ENCODE measurements at places on chromosomes 16 and 17.

DNA sequence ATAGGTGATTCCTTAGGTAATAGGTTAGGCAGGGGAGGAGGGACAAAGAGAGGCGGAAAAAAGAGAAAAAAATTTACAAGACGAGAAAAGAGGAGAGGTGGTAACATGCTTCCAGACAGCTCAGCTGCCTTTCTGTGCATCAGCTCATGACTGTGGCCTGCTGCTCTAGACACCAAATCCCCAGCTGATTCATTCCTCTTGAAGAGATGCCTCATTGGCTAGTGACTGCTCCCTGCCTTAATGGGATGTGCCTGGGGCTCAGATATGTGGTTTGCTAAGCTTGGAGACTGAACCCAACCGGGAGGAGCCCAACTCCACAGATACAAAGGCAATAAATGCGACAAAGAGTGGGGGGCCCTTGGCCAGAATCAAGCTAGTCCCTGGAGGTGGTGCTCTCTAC lies 105.9 kb upstream of the FAM20A start:
- no peak for DNase-seq

- DNase-seq: no peak
Measured at GRCh38 chr17:7887038-7887481, 1.5 kb upstream of the CHD3 start.

- DNase-seq: no peak
Measured at GRCh38 chr16:13571036-13571435, 348.9 kb upstream of the ERCC4 start.

DNA sequence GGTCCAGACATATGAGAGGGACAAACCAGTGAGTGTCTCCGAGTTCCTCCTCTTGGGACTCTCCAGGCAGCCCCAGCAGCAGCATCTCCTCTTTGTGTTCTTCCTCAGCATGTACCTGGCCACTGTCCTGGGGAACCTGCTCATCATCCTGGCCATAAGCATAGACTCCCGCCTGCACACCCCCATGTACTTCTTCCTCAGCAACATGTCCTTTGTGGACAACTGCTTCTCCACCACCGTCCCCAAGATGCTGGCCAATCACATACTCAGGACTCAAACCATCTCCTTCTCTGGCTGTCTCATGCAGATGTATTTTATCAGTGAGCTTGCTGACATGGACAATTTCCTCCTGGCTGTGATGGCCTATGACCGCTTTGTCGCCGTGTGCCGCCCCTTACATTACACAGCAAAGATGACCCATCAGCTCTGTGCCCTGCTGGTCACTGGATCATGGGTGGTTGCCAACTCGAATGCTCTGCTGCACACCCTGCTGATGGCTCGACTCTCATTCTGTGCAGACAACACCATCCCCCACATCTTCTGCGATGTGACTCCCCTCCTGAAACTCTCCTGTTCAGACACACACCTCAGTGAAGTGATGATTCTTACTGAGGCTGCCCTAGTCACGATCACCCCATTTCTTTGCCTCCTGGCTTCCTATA lies 19.2 kb downstream of the ZNF200 start:
- DNase-seq: no peak

DNA sequence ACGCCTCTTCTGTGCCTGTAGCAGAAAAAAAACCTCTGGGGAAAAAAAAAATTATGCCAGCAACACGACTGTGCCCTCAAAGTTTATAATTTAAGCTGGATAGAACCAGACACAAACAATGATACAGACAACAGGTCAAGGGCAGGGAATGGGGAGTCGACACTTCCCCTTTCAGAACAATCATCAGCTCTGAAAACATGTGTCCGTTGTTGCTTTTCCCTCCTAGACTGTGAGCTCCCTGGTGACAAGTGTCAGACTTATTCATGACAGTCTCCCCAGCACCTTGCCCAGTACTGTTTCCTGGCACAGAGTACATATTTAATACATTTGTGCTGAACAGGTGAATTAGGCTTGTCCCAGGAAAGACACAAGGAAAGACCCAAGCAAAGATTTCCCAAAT lies 178.3 kb downstream of the SOX9 start:
- no peak for DNase-seq

DNA sequence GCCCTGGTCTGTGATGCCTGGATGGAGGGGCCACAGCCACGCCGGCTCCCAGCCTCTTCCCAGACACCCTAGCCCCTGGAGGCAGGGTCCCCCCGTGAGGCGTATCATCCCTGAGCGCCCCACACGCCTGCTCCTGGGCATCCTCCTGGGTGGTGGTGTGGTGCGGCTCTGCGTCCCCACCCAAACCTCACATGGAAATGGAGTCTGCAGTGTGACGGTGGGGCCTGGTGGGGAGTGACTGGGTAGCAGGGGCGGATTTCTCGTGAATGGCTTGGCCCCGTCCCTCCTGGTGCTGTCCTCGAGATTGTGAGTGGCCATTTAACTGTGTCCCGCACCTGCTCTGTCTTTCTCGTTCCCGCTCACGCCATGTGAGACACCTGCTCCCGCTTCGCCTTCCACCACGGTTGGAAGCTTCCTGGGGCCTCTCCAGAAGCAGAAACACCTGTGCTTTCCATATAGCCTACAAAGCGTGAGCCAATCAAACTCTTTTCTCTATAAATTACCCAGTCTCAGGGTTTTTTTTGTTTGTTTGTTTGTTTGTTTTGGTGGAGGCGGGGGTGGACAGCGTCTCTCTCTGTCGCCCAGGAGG lies 5.9 kb upstream of the SSTR5 start:
- no peak for DNase-seq

- DNase-seq: no peak
Measured at GRCh38 chr17:76593384-76593826, 7.7 kb upstream of the ST6GALNAC2 start.

GRCh38 chr17:74649909-74650308 lies 26.4 kb upstream of the CD300E start:
- DNase-seq: no peak

DNA sequence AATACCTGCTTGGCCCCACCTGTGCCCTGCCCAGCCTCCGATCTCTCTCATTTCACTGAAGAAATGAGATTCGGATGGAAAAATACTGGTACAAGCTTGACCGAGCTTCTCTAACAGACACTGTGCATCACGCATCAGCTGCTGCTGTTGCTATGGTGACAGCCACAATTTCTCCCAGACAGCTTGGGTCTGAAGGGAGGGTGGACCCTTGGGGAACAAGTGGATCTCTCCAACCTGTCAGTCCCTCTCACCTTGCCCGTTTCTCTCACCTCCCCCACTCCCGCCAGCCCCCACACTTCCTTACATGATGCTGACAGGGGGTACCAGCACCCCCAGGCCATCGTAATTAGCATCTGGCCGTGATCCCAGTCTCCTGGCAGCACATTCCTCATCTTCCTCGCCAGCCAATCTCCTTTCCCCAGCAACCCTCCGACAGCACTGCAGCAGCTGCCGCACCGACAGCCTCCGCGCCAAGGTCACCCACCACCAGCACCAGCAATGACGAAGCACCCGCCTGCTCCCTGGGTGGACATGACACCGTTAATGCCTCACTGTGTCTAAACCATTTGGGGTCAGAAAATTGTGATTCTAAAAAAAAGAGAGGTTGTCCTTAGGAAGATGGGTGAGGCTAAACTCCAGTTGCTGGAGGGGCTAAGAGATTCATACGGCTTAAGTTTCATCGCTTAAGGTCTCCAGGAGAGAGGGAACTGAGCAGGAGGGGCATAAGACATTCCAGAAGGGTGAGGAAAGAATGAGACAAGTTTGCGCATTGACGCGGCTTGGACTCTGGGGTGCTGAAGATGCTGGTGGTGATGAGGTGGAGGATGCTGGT lies 58.6 kb upstream of the TNRC6A start:
- DNase-seq: no peak
